A172 (cell line): ENCODE measurements at places on chromosomes 16 and 17.

- DNase-seq = peak; percentile 17
These were observed 289.0 kb upstream of the AXIN2 start for GRCh38 chr17:65850486-65850885.

DNA sequence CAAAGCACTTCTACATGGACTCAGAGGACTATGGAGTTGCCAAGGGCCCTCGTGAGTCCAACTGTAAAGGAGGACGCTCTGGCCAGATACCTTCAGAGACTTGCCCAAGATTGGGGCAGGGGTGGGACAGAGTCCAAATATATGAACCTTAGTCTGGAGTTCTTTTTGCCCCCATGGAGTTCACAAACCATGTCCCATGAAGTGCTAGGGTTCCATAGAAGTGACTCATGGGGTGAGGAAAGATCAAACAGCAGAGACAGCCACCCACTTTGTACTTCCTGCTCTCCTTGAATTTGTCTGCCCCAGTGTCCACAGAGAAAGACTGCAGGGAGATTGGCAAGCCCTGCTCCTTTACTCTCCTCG lies 29.0 kb downstream of the SRL start:
- DNase-seq = peak; percentile 45

DNA sequence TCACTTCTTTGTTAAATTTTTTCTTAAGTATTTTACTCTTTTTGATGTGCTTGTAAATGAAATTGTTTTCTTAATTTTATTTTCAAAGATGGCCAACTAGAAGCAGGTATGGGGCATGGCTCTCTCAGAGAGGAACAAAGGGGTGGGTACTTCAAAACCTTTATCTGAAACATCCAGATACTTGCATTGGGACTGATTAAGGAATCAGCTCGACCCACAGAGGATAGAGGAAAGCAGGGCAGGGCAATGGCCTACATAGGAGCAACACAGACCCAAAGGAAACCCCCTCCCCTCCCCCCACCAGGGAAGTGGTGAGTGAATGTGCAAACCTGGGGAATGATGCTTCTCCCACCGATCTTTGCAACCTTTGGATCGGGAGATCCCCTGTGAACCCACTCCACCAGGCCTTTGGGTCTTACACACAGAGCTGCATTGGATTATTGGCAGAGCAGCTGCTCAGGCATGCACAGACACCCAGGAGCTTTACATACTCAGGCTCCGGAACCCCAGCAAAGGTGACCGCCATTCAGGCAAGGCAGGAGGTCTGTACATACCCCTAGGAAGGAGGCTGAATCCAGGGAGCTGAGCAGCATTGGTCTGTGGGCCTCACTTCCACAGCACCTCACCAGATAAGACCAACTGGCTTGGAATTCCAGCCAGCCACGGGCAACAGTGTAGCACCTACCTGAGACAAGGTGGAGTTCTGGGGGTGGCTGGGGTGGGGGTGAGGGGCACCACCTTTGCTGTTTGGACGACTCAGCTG lies 3.0 kb upstream of the CCR7 start:
- DNase-seq = no peak

DNA sequence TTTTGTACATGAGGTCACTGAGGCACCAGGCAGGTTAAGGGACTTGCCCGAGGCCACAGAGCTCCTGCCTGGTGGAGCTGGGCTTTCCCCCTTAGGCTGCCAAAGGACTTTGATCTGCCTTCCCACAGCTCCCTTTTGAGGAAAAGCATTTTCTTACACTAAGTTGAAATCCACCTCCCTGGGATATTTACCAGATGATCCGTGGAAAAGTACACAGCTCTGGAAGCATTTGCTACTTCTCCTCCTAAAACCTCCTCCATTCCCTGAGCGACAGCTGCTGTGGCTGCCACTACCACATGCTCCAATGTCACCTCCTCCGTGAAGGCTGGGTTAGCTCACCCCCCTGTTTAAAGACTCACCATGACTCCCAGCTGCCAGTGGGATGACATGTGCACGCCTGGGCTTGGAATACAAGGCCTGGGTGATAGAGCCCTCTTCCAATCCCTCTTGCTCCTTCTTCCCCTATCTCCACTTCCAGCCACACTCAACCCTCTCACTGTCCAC lies 1.2 kb upstream of the MPRIP start:
- DNase-seq = peak; percentile 73

GRCh38 chr17:48060249-48060648 lies 12.1 kb downstream of the NFE2L1 start:
- no peak for DNase-seq

DNA sequence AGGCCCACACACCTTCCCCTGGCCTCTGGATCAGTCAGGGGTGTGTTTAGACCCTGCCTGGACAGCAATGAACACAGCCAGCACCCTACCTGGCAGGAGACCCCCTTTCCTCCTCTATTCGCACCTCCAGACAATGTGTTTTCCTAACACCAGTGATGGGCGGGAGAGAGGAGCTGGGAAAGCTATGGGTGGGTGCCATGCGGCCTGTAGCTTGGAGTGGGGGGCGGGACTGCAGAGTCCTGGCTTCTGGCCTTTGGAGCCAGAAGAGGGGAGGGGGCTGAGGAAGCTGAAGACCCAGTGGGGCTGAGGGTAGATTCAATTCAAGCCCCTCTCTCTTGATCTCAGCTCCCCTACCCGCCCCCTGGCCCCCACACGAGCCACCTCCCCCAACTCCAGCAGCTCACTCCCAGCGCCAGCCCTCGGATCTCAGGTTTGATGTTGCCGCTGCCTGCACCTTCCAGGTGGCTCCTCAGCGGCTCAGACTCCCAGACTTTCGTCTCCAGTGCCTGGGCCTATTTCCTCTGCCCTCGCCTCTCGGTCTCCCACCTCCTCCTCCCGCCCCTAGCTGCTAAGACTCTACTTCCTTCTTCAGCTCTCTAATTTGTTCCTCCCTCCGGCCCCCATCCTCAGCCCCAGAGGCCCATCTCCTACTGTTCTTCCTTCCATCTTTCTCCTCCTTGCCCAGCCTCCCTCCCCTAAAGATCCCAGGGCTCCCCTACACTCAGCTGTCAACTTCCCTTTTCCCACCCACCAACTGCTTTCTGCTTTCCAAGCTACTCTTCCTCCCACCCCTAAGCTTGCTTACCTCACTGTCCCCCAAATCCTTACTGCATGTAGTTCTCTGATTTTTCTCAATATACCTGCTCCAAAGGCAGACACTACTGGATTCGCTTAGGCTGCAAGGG lies 6.8 kb upstream of the SP6 start:
- no peak for DNase-seq

DNA sequence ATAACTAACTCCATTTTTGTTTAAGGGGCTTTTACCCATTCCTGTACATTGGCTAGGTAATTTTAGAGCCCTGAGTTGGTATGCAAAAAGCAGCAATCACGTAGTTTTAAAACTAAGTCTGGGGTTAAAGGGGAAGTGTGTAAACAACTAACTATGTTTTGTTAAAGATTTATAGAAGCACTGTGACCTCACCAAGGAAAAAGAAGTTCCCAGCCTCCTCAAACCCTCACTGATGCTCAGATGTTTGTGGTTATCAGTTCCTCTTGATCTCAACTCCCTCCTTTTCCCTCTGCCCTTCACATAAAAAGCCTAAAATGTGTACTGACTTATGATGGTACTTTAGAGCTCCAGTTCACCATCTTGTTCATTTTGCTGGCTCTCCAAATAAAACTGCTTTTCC lies 119.9 kb upstream of the IRX6 start:
- DNase-seq = no peak

DNA sequence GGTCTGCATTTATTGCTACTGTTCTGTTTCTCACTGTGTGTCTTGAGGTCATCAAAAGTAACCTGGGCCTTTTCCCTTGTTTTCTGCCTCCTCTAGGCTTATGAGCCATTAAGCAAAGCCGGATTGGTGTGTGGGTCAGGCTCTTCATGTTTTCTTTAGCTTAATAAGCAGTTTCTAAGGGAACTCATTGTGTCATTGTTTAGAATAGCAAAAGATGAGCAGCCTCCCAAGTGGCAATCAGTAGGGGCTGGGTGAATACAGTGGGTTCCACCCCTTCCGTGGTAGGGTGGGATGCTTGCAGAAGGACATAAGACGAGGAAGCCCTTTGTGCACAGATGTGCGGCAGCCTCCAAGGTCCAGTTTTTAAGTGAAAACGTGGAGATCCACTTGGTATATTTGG lies 34.5 kb downstream of the ABCC1 start:
- no peak for DNase-seq

- DNase-seq = peak; percentile 71
These were observed 43.1 kb downstream of the GLG1 start for GRCh38 chr16:74563828-74564263.

DNA sequence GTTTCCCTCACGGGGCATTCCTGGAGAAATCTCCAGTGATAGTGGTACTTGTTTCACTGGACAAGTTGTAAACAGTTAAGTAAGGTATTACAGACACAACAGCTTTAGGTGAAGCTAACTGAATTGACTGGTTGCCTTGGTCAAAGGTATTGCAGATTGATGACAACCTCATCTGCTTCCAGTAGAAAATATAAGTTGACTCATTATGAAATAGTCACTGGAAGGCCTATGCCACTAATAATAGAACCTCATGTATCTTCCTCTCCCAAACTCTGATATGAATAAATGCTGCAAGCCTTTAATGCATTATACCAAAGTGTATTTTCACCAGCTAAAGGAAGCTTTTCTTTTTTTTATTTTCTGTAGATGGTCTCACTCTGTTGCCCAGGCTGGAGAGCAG lies 44.8 kb downstream of the GLG1 start:
- DNase-seq = no peak

DNA sequence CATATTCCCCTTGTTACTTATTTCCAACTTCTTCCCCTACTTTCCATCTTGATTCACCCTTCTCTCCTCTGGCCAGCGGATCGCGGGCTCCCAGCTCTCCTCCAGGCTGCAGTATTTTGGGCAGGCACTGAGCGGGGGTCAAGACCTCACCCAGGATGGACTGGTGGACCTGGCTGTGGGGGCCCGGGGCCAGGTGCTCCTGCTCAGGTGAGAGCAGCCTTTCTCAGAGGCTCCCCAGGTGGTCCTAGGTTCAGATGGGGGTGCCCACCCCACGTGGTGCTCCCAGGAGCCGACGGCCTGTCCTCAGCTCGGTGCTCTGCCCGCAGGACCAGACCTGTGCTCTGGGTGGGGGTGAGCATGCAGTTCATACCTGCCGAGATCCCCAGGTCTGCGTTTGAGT lies 16.0 kb downstream of the ITGAX start:
- no peak for DNase-seq
